ENCODE measurements at places on chromosomes 4 and X. TPM values are rescaled to one million over a fixed set of nuclear protein-coding genes. Genes with fewer than 3 reads are reported as not detected.

GRCh38 chr4:61984260-61984909 is 784.3 kb downstream of the ADGRL3 start:
- no peak for DNase-seq

DNA sequence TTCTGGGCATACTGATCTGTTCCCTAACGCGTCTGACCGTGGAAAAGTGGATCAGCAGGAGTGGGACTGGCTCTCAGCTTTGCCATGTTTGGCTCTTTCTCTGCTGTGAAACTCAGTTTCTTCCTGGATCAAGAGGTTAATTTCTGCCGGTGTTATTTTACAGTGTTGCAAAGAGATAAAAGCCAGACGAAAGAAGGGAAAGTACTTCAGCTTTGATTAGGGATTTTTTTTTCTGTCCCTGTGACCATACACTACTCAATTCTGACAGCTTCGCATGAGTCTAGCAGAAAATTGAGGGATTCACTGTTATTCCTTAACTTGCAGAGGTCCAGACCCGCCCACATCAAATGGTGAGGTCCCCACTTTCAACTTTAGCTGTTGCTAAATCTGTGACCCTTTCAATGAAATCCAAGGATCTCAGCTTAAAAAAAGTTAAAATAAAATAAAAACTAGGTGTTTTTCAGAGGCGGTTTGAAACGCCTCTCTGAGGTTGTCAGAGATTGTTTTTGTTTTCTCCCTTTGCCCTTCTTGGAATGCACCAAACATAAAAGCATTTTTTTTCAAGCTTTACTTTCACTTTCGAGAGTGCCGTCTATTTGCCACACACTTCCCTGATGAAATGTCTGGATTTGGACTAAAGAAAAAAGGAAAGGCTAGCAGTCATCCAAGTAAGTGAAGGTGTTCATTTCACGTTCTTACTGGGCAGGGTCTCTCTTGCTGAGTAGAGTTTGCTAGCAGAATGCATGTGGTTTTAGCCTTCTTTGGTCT is at the start of gene TLR3:
TSS of gene TLR3 (plus strand) at position 576 of the 768 bp plus-strand sequence. CDS start 7,464 bp downstream, outside the sequence.
- DNase-seq, result no peak

DNA sequence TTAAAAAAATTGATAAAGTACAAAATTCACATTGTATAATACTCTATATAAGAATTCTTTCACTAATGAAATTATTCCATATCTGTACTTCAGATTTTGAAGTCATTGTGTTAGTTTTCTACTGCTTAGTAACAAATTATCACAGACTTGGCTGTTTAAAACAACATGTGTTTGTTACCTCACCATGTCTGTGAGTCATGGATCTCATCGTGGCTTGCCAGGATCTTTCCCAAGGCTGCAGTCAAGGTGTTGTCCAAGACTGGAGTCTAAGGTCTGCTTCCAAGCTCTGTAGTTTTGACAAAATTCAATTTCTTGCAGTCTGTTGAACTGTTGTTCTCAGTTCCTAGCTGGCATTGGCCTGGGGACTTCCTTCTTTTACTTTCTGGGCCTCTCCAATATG is 1286.9 kb downstream of the ADGRL3 start:
- DNase-seq, result no peak

- no peak for DNase-seq
Measured at GRCh38 chr4:75745161-75745560, 20.8 kb downstream of the USO1 start.

DNA sequence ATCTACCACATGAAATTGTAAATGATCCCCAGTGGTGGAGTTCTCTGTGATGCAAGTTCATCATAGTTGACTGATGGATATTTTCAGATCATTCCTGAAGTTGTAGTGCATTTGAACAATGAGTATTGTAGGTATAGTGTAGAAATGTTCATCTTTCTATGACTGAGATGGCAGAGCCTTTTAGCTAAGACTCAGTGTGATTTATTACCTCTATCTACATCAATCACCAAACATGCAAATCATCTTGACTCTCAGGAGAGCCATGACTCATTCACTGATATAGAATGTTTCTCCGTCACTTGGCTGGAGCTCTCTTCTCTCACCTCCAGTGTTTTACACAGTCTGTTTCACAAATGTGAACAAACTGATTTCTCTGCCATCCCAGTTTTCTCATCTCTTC is 392.6 kb downstream of the IL1RAPL1 start:
- no peak for DNase-seq

DNA sequence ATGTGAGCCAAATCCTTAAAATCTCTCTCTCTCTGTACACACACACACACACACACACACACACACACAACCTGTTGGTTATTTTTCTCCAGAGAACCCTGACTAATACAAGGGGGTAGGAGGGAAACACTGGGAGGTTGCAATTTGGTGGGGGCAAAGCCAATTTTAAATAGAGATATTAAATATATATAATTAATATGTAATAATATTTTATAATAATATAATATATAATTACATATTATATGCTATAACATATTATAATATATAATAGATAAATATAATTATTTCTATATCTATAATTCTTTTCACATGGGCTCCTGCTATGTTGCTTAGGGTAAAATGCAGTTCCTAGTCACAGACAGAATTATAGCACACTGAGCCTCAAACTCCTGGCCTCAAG is 1354.2 kb downstream of the FSTL5 start:
- DNase-seq, result no peak

DNA sequence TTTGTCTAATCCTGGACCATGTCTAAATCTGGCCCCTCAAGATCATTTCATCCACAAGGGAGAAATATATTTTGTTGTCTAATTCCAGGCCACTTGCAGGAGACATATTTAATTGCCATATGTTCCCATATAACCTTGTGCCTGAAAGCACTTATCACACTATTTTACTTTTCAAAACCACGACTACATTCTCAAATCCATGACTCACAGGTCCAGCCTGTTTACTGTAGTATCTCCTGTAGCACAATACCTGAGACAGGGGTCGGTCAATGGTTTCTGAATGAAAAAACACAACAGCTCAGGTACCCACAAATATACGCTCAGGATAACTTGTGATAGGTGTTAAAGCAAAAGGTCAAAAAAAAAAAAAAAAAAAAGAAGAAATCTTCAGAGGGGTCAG is 60.9 kb downstream of the SEC24D start:
- no peak for DNase-seq

DNA sequence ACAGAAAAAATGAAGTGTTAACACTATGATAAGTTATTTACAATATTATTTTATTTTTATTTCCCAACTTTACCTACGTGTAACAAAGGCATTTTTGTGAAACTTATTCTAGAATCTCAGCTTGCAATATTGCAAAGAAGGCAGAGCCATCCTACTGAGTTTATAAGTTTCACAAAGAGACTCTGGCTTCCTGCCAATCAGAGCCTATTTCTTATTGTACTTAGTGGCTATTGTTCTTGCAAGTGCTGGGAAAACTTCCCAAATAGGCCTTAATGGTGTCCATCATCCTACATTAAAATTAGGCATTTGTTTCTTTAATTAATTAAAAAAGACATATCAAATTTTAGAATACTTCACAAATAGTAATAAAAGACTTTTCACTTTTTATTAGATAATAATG is 233.2 kb downstream of the EPHA5 start:
- DNase-seq, result no peak

DNA sequence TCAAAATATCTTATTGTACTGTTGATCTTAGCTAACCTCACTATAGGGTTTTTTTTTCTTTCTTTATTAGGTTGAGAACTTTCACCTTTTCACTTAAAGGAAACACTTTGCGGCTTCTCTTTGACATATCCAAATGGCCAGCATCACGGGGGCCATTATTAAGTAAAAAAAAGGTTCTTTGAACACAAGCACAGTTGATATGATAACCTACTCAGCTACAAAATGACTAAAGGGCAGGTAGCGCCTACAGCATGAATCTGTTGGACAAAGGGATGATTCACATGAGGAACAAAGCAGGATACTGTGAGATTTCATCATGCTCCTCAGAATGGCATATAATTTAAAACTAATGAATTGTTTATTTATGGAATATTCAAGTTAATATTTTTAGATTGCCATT is 119.6 kb downstream of the CCSER1 start:
- DNase-seq, result no peak

The MAGEB17 gene
- total RNA-seq, result not detected

The ZFP92 gene
- total RNA-seq, result 1.4 TPM

The LARP1B gene
- 18.8 TPM for total RNA-seq

The KDR gene
- 44.1 TPM for total RNA-seq

The RHOXF2 gene
- not detected for total RNA-seq

All from mesothelial cell of epicardium (in vitro differentiated cells).